Myometrial cell (primary cell): ENCODE measurements at places on chromosomes 5 and 9. TPM values are rescaled to one million over a fixed set of nuclear protein-coding genes. Genes with fewer than 3 reads are reported as not detected.

Gene TXNDC8
- not detected in 2 replicates for total RNA-seq

Gene PPP3R2
- not detected in 2 replicates for total RNA-seq

Gene ADAMTS6
- 17.3 and 28.2 TPM in 2 replicates for total RNA-seq

Gene ZFP2
- 0.18 and 0.58 TPM in 2 replicates for total RNA-seq

Gene TNFSF15
- total RNA-seq: under 0.01 TPM in 1 of 2 replicates, not detected in the other

Gene WDR31
- 0.29 and 2.1 TPM in 2 replicates for total RNA-seq

Gene LCP2
- not detected in 2 replicates for total RNA-seq

Gene UGT3A1
- total RNA-seq: not detected in 2 replicates

Gene PCDHB4
- total RNA-seq: not detected in 2 replicates

Gene PCDHA9
- total RNA-seq: not detected in 2 replicates

Gene CSF1R
- total RNA-seq: 0.18 and 0.29 TPM in 2 replicates

Gene ZDHHC11
- under 0.01 and 0.29 TPM in 2 replicates for total RNA-seq

Gene LRRC14B
- total RNA-seq: not detected in 2 replicates

Gene GRPEL2
- 17.0 and 20.7 TPM in 2 replicates for total RNA-seq

Gene CDK7
- total RNA-seq: 60.3 and 62.9 TPM in 2 replicates

Gene ADGRD2
- not detected in 2 replicates for total RNA-seq

Gene HSDL2
- total RNA-seq: 39.5 and 40.1 TPM in 2 replicates

Gene LMBRD2
- 6.6 and 8.5 TPM in 2 replicates for total RNA-seq

Gene CDC25C
- 23.9 and 24.3 TPM in 2 replicates for total RNA-seq

Gene PCDHAC2
- total RNA-seq: not detected in 2 replicates

Gene SH3TC2
- 1.2 and 1.4 TPM in 2 replicates for total RNA-seq

Gene TMEM171
- total RNA-seq: 8.7 and 9.8 TPM in 2 replicates

Gene PFN3
- not detected in 2 replicates for total RNA-seq

Gene SLC6A3
- not detected in 2 replicates for total RNA-seq

Gene NSG2
- not detected in 2 replicates for total RNA-seq

Gene MAST4
- total RNA-seq: 7.2 and 12.6 TPM in 2 replicates

Gene TMEM174
- not detected in 2 replicates for total RNA-seq

Gene SPATA31E1
- total RNA-seq: under 0.01 and 0.18 TPM in 2 replicates

Gene C9
- not detected in 2 replicates for total RNA-seq

Gene ENTR1
- 52.8 and 58.3 TPM in 2 replicates for total RNA-seq

Gene CCNI2
- total RNA-seq: not detected in 2 replicates
